CD8-positive, alpha-beta memory T cell (primary cell): ENCODE measurements at places on chromosomes 12 and 14.

- no peak for DNase-seq
Observed at GRCh38 chr14:102087762-102088011, 843 bp upstream of the HSP90AA1 start.

DNA sequence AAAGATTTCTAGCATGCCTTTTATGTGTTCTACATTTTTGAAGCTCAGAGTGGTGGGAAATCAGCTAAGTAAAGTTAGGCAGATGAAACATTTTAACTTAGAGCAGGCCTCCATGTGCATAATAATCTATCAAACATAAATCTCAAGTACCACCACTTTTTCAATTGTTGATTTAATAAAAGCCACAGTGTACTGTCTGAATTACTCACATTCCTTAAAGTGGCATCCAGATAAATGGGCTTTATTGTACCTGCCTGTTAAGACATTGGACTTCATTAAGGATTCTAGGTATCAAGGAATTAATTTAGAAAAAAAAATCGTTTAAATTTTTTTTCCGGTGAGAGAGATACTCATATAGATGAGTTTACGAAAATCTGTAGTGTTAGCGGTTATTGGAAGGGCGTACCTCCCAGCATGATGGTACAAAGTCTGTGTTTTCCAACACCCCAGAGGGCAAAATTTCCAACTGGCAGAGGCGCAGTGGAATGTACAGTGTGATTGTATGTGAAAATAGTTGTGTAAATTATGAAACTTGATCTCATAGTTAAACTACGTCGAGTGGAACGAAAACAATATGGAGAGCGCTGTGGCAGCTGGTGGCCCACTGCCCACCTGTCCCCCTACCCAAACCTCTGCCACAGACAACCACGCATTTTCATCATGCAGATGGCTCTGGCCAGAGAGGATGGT, 25.0 kb downstream of the ELK3 start:
- no peak for DNase-seq

DNA sequence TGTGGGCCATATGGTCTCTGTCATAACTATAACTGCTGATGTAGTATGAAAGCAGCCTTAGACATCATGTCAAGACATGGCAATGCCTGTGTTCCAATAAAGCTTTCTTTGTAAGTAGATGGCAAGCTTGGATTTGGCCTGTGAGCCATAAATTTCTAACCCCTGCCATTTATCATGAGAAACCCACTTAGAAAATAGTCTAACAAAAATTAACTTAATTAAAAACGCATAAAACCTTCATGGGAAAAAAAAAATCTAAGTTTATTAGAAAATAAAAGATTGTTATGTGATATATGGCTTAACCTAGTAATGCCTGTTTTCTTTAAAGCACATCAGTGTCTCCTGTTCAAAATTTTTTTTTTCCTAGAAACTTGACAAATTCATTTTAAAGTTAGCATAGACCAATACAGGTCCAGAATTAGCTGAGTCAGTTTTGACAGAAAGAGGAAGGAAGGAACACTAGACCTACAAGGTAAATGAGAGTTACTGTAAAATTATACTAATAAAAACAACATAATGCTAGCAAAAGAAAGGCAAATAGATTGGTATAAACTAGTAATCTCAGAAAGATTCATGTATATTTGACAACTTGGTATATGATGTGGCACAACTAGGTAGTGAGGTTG, 68.2 kb downstream of the USP15 start:
- DNase-seq: no peak

- no peak for DNase-seq
Observed at GRCh38 chr12:55899082-55899481, 28.6 kb downstream of the PYM1 start.

DNA sequence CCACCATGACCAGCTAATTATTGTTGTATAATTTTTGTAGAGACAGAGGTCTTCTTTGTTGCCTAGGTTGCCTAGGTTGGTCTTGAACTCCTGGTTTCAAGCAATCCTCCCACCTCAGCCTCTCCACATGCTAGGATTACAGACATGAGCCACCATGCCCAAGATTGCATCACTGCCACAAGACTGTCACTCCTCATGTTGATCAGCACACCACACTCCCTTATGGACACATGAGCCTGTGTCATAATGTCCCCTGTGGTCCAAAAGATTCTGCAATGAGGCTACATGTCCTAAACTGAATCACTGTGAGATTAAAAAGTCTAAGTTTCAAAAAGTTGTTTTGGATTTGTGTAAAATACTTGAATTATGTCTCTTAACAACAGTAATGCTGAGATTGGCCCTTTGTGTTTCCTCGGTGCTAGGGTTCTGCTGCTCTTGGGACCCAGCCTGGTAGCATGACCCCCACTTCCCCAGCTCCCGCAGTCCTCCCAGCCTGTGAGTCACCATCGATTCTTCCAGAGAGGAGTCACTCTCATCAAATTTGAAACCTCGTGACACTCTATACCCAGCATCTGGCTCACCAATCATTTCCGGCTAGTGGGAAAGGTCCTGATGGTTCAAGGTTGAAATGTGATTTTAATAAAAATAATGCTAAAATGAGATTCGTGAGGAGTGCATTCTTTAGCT, 890.9 kb downstream of the VRK1 start:
- DNase-seq: no peak

- no peak for DNase-seq
Observed at GRCh38 chr14:105378199-105378598, 20.1 kb upstream of the TEX22 start.

DNA sequence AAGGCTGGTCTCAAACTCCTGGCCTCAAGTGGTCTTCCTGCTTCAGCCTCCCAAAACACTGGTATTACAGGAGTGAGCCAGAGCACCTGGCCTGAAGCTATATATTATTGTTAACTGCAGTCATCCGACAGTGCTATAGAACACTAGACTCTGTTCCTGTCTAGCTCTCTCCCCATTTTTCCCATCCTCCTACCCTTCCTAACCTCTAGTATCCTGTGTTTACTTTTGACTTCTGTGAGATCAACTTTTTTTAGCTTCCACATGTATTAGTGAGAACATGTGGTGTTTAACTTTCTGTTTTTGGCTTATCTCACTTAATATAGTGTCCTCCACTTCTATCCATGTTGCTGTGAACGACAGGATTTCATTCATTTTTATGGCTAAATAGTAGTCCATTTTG, 34.7 kb downstream of the TRAF3 start:
- no peak for DNase-seq

GRCh38 chr12:1882850-1883470, 35.5 kb downstream of the CACNA2D4 start:
- no peak for DNase-seq

DNA sequence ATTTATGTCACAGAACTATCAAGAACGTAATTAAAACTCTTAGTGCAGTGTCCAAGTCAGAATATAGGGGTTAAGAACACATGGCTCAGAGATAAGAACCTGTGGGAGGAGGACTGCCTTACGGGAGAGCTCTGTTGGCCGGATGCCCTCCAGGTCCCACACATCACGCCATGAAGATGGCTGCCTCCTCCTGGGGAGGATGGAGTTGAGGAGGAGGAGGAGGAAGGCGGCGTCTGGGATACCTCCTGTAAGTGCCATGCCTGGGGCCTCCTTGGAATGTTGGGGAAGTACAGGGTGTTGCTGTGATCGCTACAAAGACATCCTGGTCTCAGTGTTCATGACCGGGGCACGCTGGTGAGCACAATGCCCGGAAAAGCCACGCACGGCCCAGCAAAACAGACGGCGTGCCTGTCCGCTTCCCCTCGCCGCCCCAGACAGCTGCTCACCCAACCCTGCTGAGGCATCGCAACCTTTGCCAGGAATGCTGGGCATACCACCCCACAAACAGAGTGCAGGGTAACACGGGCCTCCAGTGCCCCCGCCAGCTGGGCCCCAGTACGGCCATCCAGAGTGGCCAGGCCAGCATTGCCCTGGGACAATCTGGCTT, 28.7 kb upstream of the CD9 start:
- no peak for DNase-seq

DNA sequence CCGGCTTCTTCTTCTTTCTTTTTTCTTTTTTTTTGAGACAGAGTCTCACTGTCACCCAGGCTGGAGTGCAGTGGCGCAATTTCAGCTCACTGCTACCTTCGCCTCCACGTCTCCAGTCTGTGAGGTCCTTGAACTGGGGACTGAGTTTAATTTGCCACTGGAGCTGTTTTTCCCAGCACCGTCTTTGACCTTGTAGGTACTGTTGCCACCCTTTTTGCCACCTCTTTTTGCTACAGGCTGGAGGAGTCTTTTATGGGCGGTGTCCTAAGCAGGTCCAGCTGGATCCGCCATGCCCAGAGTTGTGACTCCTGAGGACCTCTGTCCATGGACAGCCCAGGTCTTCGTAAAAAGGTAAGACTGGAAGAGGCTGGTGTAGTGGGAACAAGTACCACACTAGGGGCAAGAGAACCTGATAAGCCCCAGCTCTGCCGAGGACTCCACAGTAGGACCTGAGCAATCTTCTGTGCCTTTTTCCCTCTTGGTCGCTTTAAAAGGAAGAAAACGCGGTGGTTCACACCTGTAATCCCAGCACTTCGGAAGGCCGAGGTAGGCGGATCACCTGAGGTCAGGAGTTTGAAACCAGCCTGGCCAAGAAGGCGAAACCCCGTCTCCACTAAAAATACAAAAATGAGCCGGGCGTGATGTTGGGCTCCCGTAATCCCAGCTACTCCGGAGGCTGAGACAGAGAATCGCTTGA, 946 bp downstream of the RNU4-2 start:
- peak; percentile 28 for DNase-seq

- DNase-seq: peak; percentile 29
Observed at GRCh38 chr12:122031342-122032216, 9.9 kb downstream of the BCL7A start.

DNA sequence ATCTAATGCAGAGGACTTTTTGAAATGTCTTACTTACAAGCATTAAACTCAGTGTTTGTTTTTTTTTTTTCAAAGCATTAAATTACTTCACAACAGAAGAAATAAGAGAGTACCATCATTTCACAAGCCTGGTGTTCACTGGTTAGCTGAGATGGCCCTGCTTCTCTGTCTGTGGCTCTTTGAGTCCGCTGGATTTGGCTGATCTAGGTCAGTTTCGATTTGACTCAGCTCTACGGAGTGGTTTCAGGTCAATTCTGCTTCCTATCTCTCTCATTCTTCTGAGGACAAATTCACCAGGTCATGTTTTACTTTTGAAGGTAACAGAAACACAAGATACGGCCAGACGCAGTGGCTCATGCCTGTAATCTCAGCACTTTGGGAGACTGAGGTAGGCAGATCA, 1066.1 kb downstream of the FLRT2 start:
- DNase-seq: no peak

GRCh38 chr14:90429754-90430153, 32.9 kb downstream of the CALM1 start:
- DNase-seq: no peak

DNA sequence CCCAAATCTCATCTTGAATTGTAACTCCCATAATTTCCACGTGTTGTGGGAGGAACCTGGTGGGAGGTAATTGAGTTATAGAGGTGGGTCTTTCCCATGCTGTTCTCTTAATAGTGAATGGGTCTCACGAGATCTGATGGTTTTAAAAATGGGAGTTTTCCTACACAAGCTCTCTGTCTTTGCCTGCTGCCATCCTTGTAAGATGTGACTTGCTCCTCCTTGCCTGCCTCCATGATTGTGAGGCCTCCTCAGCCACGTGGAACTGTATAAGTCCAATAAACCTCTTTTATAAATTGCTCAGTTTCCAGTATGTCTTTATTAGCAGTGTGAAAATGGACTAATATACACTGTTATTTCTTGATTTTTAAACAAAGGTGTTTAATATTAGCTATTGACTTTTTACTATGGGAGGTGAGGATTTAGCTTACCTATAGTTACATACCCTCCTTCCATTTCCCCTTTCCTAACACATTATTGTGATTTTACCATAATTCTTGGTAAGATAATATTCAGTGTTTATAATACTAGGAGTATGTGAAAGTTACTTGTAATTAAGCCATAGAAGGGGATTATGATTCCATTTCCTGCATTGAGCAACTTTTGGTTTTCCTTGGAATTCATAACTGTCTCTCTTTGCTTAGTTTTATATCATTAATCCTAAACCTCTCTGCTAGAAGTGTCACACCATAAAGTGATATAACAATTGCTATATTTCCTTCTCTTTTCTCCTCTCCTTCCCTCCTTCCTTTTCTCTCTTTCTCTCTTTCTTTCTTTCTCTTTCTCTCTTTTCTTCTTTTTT, 151.0 kb upstream of the KRAS start:
- DNase-seq: no peak

DNA sequence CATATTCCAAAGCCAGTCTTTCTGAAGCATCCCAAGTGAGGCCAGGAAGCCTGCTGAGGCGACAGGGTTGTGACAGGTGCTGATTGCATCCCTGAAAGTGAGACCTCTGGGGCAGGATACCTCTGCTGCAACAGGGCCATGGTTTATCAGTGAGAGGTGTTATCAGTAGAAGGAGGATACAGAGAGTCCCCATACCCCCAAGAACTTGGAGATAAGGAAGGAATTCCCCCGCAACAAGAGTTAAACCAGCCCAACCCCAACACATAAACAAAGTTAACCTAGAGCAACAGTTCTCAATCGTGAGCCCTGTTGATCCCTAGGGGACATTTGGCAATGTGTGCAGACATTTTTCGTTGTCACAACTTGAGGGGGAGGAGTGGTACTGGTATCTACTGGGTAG, 233.1 kb upstream of the NOS1 start:
- DNase-seq: no peak

DNA sequence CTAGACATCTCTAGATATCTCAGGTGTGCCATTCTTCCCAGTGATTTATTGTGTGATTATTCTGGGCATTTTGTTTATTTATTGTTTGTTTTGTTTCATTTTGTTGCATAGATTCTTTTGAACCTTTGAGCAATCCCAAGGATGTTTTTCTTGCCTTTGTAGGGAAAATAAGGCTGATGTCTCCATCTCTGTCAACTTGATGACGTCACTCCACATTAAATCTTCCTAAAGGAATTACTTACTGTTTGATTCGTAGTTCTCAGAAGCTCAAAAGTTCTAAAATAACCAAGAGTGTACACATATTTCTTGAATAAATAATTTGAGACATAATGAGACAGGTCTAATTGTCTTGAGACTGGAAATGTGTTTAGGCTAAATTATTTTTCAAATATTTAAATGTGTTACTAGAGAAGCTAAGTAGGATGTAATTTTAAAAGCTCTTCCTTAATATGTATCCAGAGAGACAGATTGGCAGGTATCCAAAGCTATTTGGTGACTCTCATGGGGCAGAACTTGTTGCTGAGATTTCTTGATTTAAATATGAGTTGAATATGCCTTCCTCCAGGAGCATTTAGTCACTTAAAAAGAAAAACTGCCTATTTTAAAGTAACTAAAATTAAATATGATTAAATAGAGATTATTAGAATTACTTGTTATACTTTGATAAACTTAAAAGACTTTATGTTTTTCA, 128.7 kb downstream of the CNTN1 start:
- no peak for DNase-seq

DNA sequence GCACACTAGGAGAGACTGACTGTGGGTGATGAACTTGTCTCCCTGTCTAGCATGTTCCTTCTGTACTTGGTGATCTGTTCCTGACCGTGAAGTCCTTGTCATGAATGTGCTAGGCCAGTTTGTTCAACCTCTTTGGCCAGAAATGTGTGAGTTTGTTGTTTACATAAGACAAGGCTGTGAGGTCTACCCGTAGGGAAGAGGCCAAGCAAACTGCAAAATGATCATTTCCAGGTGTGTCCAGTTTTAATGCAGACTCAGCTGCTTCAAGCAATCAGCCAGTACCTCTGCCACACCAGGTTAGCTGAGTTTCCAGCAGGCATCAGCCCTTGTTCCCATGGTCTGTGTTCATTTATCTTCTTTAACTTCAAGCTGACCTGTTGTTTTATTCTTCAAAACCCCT, 440.2 kb downstream of the FUT8 start:
- DNase-seq: no peak
